HL-60 (cell line): ENCODE measurements at places on chromosomes 7 and 10.

- peak; percentile 54 for DNase-seq
These were observed 6.0 kb upstream of the TAS2R38 start for GRCh38 chr7:141979568-141979967.

DNA sequence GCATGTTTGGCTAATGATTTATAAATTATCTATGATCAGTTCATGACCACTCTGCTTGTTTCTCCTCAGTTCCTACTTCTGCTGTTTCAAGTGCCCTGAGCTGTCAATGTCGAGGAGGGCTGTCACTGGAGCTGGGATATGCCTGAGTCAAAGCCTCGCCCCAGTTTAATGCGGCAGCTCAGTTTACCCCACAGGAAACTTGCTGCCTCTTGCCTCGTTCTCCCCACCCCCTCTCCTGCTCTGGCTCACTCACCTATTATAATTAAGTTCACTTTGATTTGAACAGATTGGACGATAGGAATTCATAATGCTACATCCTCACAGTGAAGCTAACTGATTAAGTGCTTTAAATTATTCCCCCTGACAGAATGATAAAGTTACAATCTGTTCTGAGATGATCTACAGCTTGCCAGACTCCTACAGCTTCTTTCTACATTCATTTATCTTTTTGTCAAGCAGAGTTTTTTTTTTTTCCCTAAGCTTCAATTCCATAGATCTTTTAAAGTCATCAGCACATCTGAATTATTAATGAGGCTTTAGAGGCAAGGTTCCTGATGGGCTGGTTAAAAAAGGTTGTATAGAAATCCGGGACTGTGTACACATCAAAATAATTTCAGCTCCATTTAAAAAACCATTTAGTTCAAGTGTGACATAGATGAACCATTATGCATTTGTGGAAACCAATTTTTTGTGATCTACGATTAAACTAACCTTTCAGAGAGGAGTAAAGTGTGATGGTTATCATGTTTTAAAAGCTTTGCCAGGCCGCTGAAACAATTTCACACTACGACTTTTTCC, 758.3 kb downstream of the KCNMA1 start:
- no peak for DNase-seq

- no peak for DNase-seq
These were observed 118.5 kb downstream of the ZNF33B start for GRCh38 chr10:42519761-42520460.

GRCh38 chr10:62231371-62231770, 37.3 kb downstream of the RTKN2 start:
- DNase-seq: no peak

GRCh38 chr7:29254591-29254990, 60.0 kb downstream of the CHN2 start:
- no peak for DNase-seq

DNA sequence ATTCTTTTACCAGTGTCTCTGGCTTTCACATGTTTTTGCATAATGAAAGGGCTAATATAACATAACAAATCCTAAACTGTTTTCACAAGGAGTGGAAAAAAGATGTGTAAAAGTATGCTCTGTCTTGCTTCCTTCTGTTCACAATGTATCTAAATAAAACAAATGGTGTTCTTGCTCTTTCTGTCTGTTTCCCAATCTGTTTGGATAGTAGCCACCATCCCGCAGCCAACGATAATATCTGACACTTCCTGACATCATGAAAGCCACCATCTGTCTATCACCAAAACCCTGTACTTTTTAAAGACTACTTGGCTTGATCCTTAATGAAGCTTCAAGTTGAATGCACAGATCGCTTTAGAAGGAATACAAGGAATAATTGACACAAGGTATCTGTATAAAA, 246.2 kb downstream of the ETV1 start:
- DNase-seq: no peak

DNA sequence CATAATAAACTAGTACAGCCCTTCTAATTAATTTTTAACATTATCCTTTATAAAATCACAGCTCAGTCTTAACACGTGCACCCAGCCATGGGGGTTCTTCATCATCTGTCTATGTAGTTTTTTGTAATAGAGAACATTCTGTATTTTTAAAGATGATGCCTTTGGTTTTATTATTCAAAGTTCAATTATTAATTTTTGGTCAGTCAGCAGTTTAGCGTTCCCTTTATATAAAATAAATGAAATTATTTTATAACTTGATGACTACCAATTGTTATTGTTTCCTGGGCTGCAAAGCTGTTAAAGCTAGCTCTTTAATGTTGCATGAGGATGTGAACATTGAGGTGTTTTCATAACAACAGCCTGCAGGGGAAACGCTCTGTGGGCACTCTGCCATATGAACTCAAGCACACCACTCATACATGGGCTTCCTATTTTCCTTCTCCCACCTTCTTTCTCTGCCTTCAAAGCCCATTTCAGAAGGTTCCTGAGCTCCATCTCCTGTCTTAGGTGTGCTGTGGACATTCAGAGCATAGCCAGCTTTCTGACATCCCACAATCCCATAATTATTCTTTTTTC, 172.0 kb upstream of the YAE1 start:
- no peak for DNase-seq

DNA sequence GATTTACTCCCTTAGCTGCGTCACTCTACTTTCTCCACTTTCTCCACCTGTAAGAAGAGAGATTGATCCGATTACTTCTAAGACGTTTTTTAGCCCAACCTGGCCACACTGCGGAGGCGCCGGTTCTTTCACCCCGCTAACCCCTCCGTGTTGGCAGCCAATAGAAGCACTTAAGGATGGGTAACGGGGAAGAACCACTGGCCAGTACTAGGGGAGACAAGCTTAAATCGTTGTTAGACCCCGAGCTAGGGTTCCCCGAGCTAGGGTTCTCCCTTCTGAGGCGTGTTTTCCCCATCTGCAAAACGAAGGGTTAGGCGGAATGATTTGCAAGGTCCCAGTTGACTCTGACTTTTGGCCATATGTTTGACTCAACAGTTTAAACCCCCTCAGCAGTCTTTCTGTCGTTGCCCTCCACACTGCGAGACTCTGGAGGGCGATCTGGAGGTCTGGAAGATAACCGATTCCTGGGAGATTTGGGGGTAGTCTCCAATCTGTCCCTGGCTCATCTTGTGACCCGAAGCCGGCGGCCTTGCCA, 644 bp downstream of the UMAD1 start:
- no peak for DNase-seq

- no peak for DNase-seq
These were observed 53.5 kb downstream of the EXOC6 start for GRCh38 chr10:92901819-92902251.

DNA sequence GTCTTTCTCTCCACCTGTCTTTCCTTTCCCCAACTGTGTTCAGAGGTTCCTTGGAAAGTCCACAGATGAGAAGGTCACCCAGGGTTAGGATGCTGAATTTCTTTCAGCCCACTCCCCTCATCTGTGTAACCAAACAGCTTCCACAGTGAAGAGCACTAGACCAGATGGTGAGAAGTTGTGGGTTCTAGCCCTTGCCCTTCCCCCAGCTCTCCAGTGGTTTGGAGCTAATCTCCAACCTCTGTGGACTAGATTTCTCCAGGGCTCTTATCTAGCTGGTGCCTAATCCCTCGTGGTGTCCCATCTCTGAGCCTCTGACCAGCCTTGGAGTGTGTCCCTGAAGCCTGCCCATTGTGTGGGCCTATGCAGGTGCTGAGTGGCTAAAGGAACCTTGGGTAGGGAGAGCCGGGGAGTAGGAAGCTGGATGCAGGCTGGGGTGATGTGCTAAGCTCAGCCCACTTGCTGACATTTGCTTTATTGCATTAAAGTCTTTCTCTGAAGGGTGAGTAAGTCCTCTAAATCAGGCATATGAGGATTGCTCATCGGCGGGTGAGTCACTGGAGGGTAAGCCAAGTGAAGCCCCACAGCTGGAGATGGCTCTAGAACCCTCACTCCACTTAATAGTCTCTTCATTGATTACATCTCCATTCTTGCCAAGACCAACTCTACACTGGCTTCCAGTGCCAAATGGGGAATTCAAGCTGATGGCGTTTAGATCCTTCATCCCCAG, 14.9 kb downstream of the DUSP5 start:
- no peak for DNase-seq

DNA sequence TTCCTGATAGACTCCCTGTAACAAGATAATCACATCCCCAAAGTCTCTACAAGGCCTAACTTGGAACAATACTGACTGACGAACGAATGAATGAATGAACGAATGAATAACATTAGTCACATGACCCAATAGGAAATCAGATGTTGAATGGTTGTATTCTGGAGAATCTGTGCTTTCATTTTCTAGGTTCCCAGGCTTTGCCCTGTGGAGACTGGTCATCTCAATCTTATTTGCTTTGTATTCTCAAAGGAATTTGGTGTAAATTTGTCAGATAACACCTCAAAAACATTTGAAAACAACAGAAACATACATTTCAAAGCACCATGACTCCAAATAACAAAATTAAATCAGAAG, 69.6 kb upstream of the COL1A2 start:
- DNase-seq: no peak

DNA sequence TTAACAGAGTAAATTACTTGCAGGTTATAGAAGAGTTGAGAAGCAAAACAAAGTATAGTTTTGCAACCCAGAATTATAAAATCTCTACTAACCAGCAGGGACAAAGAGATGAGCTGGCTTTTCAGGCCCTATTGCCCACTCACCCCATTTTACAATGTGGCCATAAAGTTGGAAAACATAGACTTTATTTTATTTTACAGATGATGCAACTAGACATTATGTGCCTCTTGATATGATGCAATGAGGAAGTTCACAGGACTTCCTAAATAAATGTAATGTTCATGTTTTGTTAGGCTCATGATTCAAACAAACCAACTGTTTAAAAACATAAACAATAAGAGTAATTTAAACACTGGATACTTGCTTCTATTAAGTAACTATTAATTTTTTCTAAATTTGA, 141.1 kb upstream of the WNT16 start:
- DNase-seq: no peak

DNA sequence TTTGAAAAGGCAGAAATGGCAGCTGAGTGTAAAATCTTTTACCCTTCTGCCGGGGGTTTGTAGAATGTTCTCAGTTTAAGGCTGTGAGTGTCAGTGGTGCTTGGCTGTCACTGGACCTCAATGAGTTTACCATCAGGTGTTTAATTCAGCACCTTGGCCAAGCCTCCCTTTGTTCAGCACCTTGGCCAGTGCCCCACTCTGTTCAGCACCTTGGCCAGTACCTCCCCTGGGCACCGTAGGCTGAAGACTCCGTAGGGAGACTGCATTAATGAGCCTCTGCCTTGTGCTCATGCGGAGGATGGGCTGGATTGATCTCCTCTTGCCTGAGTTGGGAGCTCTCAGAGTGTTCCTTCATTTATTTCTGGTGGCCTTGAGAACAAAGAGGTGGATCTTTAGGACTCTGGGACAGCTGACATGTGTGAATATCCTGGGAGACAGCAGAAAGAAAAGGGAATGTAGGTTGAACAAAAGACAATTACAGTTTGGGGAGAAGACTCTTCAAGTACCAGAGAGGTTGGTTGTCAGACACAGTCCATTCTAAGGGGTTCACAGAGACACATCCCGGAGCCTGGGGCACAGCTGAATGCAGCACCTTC, 1.6 kb downstream of the FAM24A start:
- peak; percentile 30 for DNase-seq

DNA sequence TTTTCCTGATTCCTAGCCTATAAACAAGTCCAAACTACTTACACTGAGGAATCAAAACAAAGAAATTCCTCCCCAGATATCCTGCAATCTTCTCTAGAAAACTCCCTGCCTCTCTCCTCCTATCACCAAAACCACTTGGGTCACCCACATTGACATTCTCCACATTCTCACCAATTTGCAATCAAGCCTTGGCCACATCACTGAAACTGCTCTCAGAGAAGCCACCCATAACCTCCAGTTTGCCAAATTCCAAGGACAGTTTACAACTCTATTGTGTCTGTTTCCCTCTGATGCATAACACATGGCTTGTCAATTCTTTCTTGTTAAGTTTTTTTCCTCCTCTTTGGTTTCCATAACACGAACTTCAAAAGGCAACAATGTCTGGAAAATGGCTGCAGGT, 233.5 kb downstream of the XPNPEP1 start:
- no peak for DNase-seq

- peak; percentile 45 for DNase-seq
These were observed 102.7 kb downstream of the ZNF248 start for GRCh38 chr10:37754538-37755323.

- DNase-seq: no peak
These were observed 89.6 kb downstream of the GALNT17 start for GRCh38 chr7:71221549-71221948.

- DNase-seq: no peak
These were observed 17.9 kb upstream of the TMEM225B start for GRCh38 chr7:99579956-99580777.

- no peak for DNase-seq
These were observed 163.1 kb downstream of the UBE2H start for GRCh38 chr7:129789652-129790051.

DNA sequence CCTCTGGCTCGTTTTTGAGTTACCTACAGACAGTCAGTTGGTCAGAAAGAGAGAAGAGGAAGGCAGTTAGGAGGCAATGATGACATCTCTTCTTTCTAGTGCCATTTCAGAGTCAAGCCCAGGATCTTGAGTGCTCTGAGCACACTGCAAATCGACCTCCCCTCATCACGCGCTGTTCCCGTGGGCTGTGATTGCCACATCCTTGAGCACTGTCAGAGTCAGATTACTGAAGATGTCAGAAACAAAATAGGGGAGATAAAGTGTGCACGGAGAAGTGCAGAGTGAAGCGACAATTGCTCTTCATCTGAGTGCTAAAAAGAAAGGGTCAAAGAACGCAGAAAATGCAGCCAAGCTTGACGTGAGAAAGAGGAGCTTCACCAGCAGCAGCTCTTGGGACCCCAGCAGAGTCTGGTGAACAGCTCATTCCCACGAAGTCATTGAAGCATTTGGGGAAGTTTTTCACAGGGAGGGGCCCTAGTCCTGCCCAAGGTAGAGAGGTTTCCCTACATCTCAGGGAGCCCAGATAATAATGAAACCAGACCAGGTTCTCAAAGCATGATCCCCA, 661.7 kb upstream of the AUTS2 start:
- DNase-seq: no peak

- no peak for DNase-seq
These were observed 26.2 kb downstream of the C10orf105 start for GRCh38 chr10:71693377-71693776.

DNA sequence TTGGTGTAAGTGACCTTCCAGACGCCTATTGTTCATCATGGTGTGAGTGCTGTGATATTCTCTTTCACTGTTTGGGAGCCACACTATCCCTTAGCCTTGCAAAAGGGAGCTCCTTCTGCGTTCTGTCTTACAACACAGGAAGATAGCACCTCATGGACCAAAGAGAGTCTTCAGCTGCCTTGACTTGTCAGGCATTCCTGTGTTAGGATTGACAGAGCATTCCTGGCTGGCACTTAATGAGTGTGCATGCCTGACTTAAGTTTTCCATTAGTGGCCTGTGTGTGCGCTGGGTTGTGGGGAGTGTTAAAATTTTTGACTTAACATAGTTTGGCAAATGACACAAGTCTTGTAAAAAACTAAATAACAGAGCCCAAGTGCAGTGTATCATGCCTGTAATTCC, 21.9 kb upstream of the MSRB2 start:
- DNase-seq: no peak
